Stimulated activated CD8-positive, alpha-beta memory T cell treated with anti-CD3 and anti-CD28 coated beads, Interleukin-12 subunit alpha, Interleukin-12 subunit beta, amount 100 ng/mL, for 4 hours (primary cell): ENCODE measurements at places on chromosomes 2 and 18.

DNA sequence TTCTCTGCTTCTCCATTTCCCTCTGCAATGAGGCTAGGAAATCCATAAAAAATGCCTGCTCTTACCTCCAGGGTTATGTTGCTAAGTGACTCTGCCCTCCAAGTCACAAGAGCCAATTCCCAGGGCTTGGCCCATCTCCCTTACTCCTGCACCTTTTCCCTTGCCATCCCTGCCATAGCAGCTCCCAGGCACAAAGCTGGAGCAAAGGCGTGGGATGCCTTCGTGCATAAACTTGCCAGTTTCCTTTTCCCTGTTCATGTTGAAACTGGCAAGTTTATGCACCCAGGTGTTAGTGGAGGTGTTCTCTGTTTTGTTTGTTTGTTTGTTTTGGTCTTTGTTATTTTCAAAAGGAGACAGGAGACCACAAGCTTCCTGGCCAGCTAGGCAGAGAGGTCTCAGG is 195.1 kb downstream of the ACKR3 start:
- no peak for DNase-seq

GRCh38 chr2:233852056-233852455 is 2.3 kb downstream of the HJURP start:
- DNase-seq = no peak

- DNase-seq = no peak
These were observed 33.3 kb downstream of the ABCB11 start for GRCh38 chr2:168997794-168998193.

DNA sequence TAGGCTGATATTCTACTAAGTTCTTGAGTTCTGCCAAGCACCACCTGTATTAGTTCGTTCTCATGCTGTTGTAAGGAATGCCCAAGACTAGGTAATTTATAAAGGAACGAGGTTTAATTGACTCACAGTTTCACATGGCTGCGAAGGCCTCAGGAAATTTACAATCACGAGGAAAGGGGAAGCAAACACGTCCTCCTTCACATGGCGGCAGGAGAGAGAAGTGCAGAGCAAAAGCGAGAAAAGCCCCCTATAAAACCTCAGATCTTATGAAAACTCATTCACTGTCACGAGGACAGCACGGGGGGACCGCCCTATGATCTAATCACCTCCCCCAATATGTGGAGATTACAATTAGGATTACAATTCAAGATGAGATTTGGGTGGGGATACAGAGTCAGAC is 47.7 kb upstream of the YWHAQ start:
- no peak for DNase-seq

GRCh38 chr2:16012626-16013358 is 72.4 kb downstream of the MYCN start:
- no peak for DNase-seq

DNA sequence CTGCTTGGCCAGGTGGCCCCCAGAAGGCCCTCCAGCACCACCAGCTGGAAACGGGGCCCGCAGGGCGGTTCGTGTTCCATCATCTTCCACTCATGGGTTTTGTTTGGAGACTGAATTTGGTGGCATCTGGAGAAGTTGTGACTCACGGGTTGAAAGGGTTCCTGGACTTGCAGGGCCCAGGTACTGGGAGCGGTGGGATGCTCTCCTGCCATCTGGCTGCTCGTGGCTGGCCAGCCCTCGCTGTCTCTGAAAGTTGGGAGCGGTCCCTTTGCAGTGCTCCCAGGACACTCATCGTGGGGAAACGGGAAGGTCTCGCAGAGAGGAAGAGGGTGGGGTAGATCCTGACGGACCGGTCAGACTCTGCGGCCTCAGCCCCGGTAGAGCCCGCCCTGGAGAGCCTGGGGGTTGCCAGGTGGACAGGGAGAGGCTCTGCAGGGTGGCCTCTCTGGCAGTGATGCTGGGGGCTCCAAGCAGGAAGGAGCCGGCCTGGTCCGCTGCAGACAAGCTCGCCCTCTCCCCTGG is 47.5 kb downstream of the TWIST2 start:
- DNase-seq = no peak

GRCh38 chr2:200962811-200963123 is 693 bp downstream of the ORC2 start:
- DNase-seq = no peak

GRCh38 chr2:137223722-137224121 is 458.4 kb downstream of the THSD7B start:
- no peak for DNase-seq

DNA sequence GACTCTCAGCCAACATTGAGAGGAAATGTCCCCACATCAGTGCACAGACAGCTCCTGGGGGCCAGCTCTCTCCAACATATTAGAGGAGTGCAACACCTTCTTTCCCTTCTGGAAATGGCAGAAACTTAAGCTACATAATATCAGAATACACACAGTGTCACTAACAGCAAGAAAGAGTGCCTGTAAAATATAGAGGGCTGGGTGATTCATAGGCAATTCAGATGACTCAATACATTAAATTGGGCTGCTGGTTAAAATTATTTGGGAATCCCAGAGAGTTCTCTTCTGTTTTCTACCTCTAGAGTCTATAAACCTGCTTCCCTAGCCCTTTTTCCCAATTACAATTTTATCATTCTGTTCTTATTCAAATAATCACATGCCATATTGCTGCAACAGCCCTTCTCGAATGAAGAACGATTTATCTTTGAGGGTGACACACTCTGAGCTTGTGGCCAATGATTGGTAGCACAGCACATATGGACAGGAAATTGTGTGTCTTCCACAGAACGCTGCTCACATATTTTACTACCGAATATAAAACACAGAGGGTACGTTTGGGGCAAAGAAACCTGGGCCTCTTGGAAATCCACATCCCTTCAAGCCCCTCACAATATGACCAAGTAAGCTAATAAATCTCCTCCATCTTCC is 381.2 kb downstream of the MBD2 start:
- DNase-seq = no peak

DNA sequence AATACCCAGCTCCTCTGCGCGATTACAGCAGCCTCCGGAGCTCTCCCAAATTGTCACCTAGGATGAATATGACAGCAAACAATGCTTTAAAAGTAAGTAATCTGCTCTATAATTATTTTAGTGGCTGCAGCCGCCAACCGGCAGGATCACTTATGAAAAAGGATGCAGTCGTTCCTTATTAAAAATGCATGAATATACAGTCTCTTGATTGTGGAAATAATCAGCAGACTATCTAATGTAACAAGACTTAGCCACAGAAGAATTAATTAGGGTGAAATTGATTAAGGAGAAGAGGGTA is 71.8 kb upstream of the STPG4 start:
- no peak for DNase-seq

DNA sequence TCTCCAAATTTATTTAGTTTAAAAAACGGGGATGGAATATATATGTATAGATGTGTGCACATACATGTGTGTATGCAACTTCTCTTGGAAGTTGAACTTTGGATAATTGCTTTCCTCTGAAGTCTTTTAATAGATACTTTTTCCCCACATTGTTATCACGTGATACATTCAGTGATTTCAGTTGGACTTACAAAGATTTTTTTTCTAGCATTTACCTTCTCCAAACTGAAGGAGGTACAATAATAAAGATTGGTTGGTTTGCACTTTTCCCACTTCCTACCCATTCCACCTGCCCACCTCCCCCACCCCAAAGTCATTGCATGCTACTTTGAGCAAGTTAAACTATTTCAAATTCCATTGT is 206.1 kb upstream of the FSHR start:
- DNase-seq = no peak

- DNase-seq = no peak
These were observed 47.4 kb upstream of the SMAD7 start for GRCh38 chr18:48997985-48998831.

GRCh38 chr2:241064008-241064801 is 37.9 kb downstream of the MTERF4 start:
- peak; percentile 17 for DNase-seq

- DNase-seq = no peak
These were observed 2.1 kb downstream of the ASTL start for GRCh38 chr2:96136129-96136720.

DNA sequence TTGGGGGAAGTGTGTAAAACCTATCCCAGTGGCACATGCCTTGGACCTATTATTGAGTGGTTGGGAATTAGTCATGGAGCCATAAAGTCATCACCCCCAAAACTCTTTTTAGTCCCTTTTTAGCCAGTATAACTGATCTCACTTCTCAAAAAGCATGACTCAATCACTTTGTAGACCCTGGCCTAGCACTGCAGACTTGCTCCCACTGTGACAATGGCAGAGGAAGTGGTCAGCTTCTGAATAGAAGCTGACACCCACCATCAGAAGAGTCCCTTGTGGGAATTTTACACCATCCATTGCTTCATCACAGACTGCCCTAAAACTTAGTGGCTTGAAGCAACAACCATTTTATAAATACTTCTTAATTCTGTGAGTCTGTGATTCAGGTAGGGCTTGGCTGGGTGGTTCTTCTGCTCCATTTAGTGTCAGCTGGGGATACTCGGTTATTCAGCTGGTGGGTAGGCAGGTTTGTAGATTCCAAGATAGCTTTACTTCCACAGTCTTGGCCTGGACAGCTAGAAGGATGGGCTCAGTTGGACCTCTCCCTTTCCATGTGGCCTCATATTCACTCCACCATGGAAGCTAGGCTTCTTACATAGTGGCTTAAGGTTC is 10.8 kb upstream of the ITGA6 start:
- no peak for DNase-seq

DNA sequence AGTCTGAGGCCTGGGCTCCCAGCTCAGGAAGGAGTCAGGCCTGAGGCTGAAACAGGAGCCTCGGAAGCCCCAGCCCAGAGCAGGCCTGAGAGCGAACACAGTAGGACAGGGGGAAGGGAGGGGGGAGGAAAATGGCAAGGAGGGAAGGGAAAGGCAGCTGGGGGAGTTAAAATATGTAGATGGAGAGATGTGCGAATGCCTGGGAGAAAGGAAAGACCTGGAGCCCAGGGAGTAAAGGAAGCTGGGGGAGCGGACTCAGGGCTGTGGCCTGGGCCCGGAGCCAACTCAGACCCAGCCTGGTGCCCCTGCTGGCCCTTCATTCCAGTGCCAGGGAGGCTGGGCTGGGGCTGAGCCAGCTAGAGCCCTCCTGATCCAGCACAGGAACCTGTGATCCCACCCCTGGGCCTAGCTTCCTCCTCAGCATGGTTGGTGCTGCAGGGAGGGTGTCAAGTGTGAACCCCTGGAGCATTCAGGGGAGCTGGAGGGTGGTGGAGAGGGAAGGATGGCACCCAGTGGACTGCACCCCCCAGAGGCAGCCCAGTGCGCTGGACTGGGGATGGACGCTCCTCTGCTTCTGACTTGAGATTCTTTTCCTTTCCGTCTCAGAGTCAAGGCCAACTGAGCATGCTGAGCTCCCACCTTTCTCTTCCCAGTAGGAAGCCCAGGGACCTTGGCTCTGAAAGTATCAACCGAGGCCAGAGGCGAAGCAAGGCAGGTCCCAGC is 46.3 kb downstream of the EMX1 start:
- no peak for DNase-seq

GRCh38 chr2:179939259-179939658 is 67.8 kb downstream of the CWC22 start:
- no peak for DNase-seq

DNA sequence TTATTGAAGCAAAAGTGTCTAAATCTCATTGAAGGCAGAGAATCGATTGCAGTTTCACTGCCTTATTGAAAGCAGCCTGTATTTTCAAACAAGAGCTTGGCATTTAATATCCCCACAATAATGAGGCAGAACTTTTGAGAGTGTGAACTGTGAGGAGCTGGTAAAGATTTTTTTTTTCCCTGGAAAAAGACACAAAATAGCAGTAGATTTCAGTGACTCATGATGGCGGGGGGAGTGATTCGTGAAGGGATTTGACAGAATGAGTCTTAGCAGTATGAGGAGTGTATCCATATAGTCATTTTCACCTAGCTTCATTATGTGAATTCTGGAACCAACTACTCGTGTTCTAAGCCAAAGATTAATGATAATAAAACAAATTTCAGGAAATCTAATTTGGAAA is 242.9 kb downstream of the ARL6IP6 start:
- no peak for DNase-seq

DNA sequence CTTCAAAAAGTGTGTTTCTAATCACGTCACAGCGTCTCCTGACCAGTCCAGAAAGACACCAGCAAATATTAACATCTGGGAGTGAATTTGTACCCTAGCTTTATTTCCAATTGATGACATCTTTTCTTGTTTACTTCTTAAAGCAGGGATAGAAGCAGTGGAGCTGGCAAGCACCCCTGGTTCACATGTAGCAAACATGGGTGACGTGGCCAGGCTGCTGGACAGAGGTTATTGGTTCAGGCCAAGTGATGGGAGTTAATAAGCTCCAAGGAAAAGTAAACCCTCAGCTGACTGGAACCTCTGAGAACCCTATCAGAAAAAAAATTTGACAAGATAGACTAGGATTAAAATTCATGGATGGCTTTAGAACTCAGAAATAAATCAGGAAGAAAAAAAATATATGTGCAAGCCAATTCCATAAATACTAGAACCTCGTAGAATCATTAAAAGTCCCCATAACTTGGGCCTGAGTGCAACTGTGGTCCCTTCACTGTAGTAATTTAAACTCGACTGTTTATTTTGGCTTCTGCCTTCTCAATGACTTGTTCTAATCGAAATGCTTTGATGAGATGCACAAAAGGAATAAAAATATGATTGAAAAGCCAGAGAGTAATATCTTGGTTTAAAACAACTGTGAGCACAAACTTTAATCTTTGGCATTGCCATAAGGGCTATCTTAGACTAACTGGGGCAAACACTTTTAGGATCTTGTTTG is 121.5 kb upstream of the CTAGE1 start:
- no peak for DNase-seq

- no peak for DNase-seq
These were observed 415.9 kb downstream of the GRB14 start for GRCh38 chr2:164205347-164205746.

- DNase-seq = no peak
These were observed 270.7 kb downstream of the SRBD1 start for GRCh38 chr2:45340318-45340717.

GRCh38 chr2:42101206-42102023 is 53.6 kb downstream of the PKDCC start:
- peak; percentile 44 for DNase-seq
